HT1080 (cell line): ENCODE measurements at places on chromosomes 2 and 18. TPM values are rescaled to one million over a fixed set of nuclear protein-coding genes. Genes with fewer than 3 reads are reported as not detected.

DNA sequence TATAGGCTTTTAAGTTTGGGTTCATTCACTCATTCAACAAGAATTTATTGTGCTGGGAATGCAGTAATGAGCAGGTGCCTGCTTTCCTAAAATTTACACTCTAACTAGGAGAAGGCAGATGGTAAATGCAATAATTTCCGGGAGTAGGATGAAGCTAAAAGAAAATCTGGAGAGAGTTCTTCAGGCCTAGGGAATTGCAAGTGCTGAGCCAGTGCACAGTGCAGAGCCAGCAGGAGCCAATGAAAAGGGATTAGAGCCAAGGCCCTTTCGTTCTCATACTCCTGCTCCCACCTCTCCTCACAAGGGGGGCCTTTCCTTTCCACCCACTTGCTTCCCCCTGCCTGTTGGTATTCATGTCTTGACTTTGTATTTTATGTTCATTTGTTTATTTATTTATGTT, 55.1 kb downstream of the CFAP221 start:
- DNase-seq = no peak

Gene RAB27B
- 27.7 and 27.8 TPM in 2 replicates for total RNA-seq

Gene CNGA3
- total RNA-seq = not detected in 2 replicates

Gene BCL2
- total RNA-seq = 6.3 and 6.7 TPM in 2 replicates

Gene OST4
- 249 and 313 TPM in 2 replicates for total RNA-seq
